Stimulated activated CD8-positive, alpha-beta memory T cell treated with anti-CD3 and anti-CD28 coated beads, Interleukin-2, amount 100 ng/mL, for 1 hour (primary cell): ENCODE measurements at places on chromosomes 2 and 18.

DNA sequence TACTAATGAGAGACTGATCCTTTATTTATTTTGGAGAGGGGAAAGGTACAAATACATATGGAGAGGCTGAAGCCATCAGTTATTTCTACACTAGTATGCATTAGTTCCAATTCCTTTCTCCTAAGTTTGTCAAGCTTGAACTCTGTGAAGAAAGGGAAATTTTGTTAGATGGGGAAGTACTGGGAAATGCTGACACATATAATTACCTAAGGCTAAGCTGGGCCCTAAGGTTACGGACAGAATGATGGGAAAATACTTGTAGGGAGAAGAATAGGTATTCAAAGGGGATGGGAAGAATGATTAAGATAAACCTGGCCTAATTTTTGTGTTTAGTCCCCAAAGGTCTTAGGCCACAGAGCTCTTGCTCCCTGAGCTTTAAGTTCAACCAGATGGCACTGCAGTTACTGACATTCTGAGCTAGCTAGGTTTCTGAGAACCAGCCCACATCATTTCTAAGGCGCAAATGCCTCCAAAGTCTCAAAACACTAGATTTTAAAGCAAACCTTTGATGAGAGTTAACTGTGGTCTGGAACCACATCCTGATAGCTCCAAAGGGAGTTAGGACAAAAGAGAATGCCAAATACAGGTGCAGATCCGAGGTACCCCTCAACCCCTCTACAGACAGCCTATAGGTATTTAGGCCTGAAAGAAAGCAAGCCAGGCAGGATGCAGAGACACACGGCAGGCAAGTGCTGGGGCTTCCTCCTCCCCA, 2.7 kb downstream of the TMEM163 start:
- DNase-seq: no peak

DNA sequence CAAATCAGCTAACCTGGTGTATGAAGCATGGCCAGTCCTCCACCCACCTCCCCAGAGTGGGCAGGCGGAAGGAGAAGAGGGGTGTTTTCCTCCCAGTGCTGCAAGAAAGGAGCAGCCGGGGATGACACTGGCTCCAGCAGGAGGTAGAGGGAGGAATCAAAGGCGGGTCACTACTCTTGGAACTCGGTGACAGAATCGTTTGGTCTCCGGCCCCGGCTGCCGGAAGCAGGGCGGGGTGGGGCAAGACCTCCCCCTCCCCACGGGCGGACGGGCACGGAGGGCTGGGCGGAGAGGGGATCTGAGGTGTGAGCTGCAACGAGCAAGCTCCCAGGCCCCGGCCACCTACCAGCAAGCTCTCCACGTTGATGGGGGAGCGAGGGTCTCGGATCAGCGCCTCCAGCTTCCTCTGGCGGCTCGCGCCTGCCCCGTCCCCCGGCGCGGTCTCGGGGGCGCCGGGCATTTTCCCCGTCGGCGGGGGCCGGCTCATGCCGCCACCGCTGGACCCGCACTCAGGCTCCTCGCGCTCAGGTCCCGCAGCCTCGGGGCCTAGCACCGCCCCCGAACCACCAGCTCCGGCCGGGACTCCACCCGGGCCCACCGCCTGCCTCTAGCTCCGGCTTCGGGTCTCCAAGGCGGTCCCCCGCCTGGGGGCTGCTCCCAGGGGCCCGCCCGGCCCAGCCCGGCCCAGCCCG, 640 bp downstream of the ROCK2 start:
- DNase-seq: no peak

GRCh38 chr2:112891385-112891831, 19.6 kb upstream of the IL37 start:
- DNase-seq: no peak

GRCh38 chr18:79680100-79680879, 687 bp downstream of the CTDP1 start:
- DNase-seq: no peak

DNA sequence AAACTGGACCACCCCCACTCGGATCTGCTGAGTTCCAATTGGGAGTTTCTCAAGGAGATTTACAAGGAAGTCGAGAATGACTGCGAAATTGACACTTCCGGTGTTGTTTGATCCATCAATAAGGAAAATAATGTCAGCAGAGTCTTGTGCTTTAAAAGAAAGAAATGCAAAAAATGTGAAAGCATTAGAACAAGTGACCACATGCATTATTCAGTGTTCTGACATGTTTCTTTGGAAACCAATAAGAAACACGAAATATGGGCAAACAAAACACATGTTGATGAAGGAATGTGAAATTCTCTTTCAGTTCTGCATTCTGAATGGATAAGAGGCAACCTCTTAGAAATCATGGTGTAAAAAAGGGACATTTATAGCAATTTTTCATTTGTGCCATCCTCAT, 25.9 kb downstream of the COL6A3 start:
- DNase-seq: no peak
